Posterior vena cava (tissue), 2 donors: ENCODE measurements at places on chromosomes 3 and 15. TPM values are rescaled to one million over a fixed set of nuclear protein-coding genes. Genes with fewer than 3 reads are reported as not detected.

Gene PP2D1
- not detected for total RNA-seq

Gene ASB14
- not detected for total RNA-seq

Gene GP9
- 0.48 TPM for total RNA-seq

Gene CA12
- 36.7 TPM for total RNA-seq

Gene SEMA3G
- total RNA-seq = 12.4 TPM

Gene SERPINI2
- not detected for total RNA-seq

Gene TTLL13
- not detected for total RNA-seq

Gene FAM3D
- not detected for total RNA-seq

Gene SH3GL3
- total RNA-seq = 0.29 TPM

DNA sequence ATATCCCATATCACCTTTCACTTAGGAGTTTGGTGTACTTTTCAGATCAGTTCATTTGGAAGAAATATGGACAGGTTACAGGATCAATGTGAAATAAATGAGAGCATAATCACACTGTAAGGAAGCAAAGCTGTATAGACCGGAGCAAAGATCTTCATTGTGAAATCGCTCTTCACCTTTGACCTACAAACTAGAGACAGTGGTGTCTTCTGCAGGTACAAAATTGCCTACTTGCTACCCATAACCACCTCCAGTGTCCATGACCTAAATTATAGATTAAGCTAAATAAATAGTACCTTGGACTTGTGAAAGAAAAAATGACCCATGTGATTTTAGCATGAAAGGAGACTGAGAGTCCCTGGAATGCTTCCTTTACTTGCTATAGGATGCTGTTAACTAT lies 379.5 kb upstream of the SUCLG2 start:
- DNase-seq = no peak

DNA sequence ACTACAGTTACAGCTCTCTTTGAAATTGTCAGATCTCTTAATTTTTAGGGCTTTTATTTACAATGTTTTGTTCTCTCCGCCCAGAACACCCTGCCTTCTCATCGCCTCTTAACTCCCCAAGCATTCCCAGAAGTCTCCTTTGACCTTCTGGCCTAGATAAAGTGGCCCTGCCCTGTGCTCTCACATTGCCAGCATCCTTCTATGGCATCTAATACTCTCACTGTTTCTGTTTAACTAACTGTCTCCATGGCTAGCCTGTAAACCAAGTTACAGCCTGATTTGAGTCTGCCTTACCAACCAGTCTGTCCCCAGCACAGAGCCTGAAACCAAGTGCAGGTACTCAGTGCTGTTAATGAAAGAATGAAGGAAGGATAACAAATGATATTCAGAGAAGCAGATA lies 19.9 kb downstream of the COL8A1 start:
- DNase-seq = no peak

GRCh38 chr15:89775815-89776214 lies 317 bp upstream of the MESP2 start:
- peak; percentile 77 for DNase-seq

GRCh38 chr15:89954541-89954940 lies 41.8 kb upstream of the ARPIN start:
- no peak for DNase-seq

DNA sequence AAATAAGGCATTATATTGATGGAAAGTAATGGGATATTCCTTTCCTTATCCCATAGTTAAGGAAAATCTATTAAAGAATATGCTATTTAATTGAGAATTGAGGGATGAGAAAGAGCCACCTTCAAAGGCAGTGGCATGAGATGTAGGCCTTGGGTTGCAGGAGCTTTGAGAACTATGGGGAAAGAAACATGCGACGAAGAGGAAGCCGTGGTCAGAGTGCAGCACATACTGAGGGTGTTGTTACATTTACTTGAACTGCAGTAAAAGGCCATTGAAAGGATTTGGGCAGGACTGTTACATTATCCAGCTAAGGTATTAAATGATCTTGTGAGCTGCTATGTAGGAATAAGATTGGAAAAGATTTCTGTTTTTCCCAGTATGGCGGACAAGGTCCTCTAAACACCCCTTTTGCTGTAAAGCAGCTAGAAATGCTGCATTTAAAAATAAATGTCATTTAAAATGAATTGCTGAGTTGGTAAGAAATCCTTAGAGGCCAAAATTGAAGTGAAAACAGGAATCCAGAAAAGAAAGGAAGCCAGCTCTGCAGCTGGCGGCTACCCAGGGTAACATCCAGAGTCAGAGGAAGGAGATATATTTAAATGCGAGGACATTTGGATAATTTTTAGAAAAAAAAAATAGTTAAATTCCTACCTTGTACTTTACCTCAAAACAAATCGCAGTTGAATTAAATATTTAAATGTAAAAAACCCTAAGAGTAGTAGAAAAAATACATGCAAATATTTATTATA lies 61.7 kb downstream of the IL1RAP start:
- no peak for DNase-seq

GRCh38 chr3:48219543-48219942 lies 3.8 kb upstream of the CAMP start:
- no peak for DNase-seq

DNA sequence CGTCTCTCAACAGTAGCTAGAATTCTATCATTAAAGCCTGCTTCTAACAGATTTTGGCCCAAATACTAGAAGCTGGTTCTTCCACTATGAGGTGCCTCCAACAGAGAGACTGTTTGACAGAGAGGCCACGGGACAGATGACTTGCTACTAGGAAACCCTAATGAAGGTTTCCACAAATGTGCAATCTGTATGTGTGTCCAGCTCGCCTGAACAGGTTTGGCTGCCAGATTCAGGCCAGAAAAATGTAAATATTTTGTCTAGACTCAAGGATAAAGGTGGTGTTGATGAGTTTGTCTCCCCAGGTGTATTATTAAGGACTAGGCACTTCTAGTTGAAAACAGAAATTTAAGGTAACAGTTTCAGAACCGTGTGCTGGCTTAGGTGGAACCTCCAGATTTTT lies 91.6 kb upstream of the TRIM42 start:
- no peak for DNase-seq

GRCh38 chr15:48643206-48643605 lies 2.3 kb downstream of the FBN1 start:
- DNase-seq = no peak

GRCh38 chr3:115930922-115931321 lies 307.6 kb downstream of the GAP43 start:
- no peak for DNase-seq

DNA sequence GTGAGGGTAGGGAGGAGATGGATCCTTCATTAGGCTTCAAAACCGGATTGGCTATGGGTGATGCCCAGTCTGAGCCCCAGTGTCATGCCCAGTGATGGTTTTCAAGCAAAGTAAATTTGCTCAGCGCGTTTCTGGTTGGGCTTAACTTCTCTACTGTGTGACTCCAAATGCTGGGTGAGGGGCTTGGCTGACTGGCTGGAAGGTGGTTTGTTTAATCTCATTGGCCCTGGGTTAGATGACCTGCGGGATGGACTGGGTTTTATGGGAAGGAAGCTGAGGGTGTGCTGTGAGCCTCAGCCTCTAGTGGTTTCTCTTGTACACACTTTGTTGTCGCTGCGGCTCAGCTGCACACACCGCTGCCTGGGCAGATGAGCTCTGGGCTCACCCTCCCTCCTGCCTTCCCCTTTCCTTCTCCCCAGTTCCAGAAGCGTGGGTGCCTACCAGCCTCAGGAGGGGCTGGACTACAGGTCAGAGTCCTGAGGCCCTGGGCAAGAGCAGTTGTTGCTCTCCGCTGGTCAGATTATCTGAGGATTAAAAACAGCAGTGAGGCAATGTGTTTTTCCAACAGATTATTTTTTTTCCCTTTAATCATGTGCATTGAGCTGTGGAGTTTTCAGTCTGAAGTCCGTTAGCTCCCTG lies 18.6 kb downstream of the PDIA5 start:
- DNase-seq = peak; percentile 63

GRCh38 chr3:102529452-102529851 lies 94.6 kb downstream of the ZPLD1 start:
- DNase-seq = no peak

DNA sequence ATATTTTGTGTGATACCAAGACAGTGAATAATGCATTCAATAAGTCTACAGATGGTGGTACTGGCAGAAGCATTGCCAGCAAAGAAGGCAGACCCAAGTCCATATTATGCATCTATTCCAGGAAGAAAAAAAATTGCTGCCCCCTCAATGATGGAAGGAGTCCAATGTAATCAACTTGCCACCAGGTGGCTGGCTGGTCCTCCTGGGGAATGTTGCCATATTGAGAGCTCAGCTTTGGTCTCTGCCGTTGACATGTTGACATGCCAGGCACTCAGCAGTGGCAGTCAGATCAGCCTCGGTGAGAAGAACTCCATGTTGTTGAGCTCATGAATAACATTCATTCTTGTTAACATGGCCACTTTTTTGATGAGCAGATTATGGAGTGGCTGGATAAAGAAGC lies 298.5 kb downstream of the IGSF11 start:
- no peak for DNase-seq

DNA sequence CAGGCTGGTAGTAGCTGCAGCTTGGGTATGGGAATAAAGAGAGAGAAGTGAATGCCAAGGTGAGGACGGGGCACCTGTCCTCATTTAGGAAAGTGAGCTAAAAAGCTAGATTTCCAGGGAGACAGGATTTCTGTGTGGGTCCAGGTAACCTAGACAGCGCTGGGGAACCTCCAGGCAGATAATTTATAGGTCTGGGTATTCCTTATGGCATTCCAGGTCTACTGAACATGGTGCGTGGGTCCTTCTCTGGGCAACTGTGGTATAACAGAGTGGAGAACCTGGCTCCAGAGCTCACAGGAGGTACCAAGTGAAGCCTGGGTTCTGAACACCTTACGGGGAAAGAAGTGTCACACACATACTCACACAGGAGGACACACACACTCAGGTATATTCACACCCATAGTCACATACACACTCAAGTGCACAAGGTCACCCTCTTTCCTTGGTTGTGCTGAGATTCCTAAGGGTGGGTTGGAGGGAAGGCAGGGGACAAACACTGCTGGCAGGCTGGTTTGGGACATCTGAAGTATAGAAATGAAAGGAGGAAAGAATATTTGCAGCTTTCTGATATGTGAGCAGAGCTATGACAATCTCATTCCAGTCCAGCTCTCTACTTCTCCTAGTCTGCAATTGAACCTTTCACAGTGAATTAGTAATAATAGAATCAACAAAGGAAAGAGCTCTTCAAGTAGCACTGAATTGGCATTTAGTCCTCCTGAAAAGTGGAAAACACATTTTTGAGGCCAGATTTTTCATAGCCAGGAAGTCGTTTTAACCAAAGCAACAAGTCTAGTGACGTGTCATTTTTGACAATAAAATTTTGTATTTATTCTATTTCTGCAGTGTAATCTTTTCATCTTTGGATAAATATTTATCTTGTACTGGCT lies 37.4 kb upstream of the ITGA11 start:
- no peak for DNase-seq

GRCh38 chr3:129356756-129357425 lies 71.5 kb downstream of the EFCAB12 start:
- DNase-seq = no peak

- DNase-seq = no peak
Measured at GRCh38 chr15:101326026-101326315, 30.9 kb upstream of the SNRPA1 start.

- DNase-seq = no peak
Measured at GRCh38 chr3:108008106-108008505, 82.7 kb downstream of the CD47 start.
